ENCODE measurements at places on chromosomes 5 and 9.

- no peak for DNase-seq
These were observed 141.3 kb upstream of the EPB41L4A start for GRCh38 chr5:112560371-112560770.

DNA sequence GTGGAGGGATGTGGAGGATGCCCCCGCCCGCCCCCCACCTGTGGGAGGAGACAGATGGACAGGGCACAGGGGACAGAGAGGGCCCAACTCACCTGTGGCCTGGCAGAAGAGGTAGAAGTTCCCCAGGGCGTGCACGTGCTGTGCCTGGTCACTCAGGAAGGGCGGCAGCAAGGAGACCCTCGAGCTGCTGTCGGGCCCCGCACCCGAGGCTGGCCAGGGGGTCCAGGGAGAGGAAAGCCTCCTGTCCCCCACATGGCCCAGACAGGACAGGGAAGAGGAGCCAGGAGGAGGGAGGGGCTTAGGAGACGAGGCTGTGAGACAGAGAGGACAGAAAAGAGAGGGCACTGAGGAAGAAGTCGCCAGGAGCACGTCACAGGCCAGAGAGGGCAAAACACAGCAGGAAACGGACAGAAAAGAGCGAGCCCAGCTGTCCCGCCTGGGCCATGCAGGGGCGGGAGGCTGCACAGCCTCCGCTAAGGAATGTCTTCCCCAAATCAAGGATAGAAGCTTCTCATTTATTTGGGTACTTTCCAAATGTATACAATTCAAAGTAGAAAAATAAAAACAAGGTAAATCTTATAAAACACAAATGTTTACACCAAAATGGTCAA lies 58.5 kb downstream of the SECISBP2 start:
- no peak for DNase-seq

DNA sequence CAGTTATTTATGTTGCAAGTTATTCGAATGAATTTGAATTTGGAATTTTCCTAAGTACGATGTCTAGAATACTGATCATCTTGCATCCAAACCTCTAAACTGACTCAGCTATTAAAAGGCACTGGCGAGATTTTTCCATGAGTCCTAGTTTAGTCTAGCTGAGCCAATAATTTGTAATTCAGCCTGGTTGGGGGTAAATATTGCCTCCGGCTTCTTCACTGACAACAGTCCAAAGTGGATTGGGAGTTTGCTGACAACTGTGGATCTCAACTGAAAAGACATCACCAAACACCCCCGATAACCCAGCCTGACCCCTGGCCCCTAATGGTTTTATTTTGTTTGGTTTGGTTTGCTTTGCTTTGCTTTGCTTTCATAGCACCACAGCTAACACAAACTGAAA lies 189.8 kb upstream of the DAPK1 start:
- no peak for DNase-seq

DNA sequence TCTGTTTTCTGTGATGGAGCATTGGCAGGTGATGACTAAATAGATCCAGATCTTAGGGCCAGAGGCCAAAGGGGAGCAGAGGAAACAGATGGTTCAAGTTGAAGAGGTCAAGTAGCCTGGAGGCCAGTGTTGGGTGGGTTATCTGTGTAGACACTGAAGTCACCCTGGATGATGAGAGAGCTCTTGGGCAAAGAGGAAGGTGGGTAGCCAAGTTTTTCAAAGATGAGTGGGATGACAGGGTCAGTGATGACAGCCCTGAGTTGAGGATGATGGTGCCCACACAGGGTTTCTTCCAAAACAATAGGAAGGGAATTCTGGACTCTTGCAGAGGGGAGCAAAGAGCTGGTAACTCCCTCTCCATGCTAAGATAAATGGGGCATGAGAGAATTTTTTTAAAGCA lies 76.6 kb downstream of the CD180 start:
- no peak for DNase-seq
